Posterior cingulate gyrus (tissue), 11 donors: ENCODE measurements at places on chromosomes 13 and 19.

DNA sequence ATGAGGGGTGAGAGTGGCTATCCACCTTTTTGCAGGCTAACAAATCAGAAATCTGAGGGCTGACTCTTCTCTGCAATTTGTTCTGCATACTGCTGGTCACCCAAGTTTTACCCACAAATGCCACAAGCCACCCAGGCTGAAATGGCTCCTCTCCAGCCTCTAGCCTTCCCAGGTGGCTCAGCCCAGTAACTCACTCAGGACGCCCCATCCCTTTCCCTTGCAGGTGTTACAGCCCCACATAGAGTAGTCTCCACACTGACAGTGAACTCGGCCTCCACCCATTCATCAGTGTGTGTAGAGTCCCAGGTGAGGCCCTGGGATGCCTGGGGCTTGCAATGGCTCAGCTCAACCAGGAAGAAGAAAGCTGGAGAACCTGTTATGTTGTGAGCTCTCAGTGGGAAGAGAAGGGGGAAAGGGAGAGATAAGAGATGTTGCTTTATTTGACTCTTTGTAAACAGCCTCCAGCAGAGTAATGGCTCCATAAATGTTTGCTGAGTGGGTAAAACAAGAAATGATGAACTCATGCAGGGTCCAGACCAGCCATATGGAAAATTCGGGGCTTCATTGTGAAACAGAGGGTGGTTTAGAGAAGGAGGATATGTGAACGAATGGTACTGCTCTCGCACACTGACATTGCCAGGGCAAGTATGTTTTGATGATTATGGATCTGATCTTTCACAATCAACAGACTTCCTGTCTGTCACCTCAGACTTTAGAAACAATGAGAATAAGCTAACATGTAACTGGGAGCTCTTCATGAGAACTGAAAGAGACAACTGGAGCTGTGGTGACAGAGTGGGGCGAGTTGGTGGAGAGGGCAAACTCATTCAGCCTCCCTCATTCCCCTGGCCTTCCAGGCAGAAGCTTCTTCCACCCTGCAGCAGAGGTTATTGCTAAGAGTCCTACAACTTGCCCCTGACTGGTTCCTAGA is 74.2 kb upstream of the RFC3 start:
- no peak for DNase-seq

DNA sequence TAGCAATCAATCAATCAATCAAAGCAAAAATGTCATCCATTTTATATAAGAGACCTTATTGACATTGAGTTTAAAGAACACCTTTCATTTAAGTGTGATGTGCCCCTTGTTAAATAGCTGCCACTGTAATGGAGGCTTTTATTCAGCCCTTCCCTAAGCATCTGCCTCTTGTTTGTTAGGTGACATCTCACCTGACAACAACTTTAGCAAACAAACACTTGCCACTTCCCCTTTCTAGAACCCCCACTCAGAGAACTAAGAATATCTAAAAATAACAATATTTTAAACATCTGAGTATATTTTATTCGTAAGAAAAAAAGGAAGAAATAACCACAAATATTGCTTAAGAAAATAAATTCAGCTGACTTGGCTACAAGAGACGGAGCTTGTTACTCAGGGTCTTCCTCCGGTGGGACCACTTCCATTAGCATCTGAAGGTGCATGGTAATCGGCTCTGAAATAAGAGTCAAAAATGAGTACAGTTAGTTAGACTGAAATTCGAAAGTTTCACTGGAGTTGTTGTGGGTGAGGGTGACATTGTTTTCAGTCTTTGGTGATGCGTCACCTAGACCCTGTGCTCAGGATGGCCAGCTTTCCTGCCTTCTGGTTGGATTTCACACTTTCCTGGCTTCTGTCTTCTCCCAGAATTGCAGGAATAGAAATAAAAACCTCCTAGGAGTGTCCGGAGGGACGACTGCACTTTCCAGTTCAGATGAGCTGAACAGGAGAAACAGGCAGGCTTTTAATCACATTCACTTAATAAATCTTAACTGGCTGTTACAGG is 39.1 kb downstream of the SLC7A9 start:
- no peak for DNase-seq

- DNase-seq: no peak
Observed at GRCh38 chr19:40907968-40908735, 26.1 kb upstream of the CYP2A7 start.

GRCh38 chr19:27654266-27654990 is 1558.5 kb downstream of the UQCRFS1 start:
- DNase-seq: no peak

DNA sequence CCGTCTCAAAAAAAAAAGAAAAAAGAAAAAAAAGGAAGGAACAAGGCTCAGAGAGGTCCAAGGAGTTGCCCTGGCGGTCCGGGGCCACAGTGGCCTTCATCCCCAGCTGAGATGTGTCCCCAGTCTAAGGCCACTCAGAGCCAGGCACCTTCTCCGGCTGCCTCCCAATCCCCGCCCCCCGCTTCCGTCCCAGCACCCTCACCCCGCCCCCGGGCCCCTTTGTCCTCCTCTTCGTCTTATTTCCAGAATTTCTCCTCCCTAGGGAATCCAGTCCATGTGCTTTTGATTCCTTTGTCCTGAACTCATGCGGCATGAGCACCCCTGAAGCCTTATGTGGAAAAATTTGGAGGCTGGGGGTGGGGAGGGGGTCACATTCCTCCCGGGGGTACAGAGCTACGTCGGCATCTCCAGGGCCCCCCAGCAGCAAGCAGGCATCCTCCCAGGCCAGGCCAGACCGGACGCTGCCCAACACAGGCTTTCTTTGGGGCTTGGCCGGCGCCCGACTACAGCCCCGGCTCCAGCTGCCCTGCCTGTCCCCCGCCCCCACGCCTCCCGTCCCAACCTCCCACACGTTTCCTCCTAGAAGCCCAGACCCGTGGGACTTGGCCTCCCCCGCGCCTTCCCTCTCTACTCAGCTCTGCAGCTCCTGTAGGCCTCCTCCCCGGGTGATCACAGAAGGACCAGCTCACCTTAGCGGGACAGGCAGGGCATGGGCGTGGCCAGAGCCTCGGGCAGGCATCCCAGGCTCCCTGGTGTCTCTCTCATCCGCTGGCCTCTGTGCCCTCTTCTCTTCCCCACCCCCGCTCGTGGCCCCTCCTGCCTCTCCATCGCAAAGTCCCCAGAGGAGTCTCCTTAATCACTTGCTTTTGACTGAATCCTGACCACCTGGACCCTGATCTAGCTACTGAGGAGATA is 17.8 kb upstream of the ADGRE5 start:
- peak; percentile 93 for DNase-seq
